Pancreas (tissue), 10 donors: ENCODE measurements at places on chromosomes 5 and 9. TPM values are rescaled to one million over a fixed set of nuclear protein-coding genes. Genes with fewer than 3 reads are reported as not detected.

DNA sequence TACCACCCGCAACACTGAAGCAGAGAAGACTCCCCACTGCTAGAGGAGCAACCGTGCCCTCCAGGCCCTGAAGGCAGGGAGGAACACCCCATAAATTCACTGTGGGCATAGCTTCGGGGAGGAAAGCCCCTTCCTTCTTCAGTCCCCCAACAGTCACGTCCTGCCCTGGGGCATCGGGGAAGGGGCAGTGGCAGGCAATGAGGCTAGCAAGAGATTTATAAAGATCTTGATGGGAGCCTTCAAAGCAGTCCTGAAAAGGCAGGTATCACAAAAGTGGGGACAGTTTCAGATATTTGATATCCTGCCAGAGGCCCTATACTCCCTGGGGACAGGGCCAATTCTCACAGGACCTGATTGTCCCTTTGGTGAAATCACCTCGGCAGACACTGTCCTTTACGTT lies 16.9 kb upstream of the TRIM14 start:
- H3K27me3 ChIP-seq: no peaks in the 10 kb centered on the region
- no peaks in the 10 kb centered on the region for H3K4me1 ChIP-seq
- H3K27ac ChIP-seq: no peak overlapping the region
- H3K36me3 ChIP-seq: no peaks in the 10 kb centered on the region
- DNase-seq: no peak

ZNF484 gene
- polyA plus RNA-seq: 0.84 TPM

BARHL1 gene
- 0.27 TPM for polyA plus RNA-seq

CXCL14 gene
- 9.5 TPM for polyA plus RNA-seq

CYSRT1 gene
- 1.3 TPM for polyA plus RNA-seq

- no peaks in the 10 kb centered on the region for H3K36me3 ChIP-seq
- DNase-seq: no peak
- H3K4me3 ChIP-seq: no peak overlapping the region
- no peak overlapping the region for H3K27ac ChIP-seq
Observed at GRCh38 chr9:134735441-134736175, 94.0 kb downstream of the COL5A1 start.

TRIM36 gene
- polyA plus RNA-seq: 0.61 TPM

PANK3 gene
- 2.2 TPM for polyA plus RNA-seq

DNA sequence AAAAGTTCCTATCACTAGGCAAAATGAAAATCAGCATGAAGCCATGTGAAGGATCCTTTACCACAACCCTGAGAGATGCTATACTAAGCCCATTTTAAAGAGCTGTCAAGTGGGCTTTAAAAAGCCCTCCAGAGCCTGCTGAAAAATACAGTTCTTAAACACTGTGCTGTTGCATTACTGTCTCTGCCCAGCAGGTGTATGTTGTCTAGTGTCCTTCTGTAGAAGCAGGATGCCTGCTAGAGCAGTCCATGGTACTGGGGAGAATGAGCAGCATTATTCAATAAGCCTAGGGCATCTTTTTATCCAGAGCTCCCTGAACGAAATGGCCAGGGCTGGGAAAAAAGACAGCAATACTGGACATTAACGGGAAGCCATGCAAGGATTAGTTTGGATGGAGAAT lies 126.2 kb upstream of the PLCXD3 start:
- no peaks in the 10 kb centered on the region for H3K36me3 ChIP-seq
- no peaks in the 10 kb centered on the region for H3K4me1 ChIP-seq
- H3K27me3 ChIP-seq: no peaks in the 10 kb centered on the region
- no peak overlapping the region for H3K27ac ChIP-seq

DNA sequence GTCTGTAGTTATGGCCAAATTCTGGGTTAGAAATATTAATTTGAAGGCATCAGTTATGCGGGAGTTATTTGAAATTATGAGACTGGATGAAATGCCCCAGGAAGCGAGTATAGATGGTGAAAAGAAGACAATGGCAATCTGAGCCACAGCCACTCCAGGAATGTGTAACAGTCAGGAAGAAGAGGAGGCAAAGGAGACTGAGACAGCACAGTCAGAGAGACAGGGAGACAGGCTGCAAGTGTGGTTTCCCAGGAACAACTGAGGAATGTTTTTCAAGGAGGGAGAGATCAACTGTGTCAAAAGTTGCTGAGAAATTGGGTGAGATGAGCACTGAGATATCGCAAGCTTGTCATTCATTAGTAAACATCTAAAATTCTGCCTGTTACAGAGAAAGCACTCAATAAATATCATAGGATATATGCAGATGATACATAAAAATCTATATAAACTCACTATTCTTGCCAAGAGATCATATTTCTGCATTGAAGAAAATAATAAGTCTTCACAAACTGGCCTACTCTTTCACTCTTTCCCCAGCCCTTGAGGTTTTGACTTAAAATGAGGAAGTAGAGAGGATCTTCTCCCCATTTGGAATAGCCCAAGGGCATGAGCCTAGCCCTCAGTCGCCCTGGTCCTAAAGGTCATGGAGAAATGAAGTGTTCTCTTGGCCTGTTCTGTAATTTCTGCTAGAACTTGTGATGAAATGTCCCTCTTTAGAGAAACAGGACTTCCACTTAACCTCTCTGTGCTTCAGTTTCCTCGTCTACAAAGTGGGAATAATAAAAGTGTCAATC lies 48.5 kb upstream of the RLN1 start:
- H3K36me3 ChIP-seq: no peaks in the 10 kb centered on the region
- no peaks in the 10 kb centered on the region for H3K27me3 ChIP-seq
- no peak for DNase-seq

GRCh38 chr5:75349663-75350062 lies 12.6 kb downstream of the HMGCR start:
- DNase-seq: no peak
- H3K36me3 ChIP-seq: peaks cover 22% of the 10 kb centered on the region
- H3K27ac ChIP-seq: no peak overlapping the region
- H3K4me3 ChIP-seq: no peak overlapping the region
- no peaks in the 10 kb centered on the region for H3K4me1 ChIP-seq
- H3K27me3 ChIP-seq: no peaks in the 10 kb centered on the region

DNA sequence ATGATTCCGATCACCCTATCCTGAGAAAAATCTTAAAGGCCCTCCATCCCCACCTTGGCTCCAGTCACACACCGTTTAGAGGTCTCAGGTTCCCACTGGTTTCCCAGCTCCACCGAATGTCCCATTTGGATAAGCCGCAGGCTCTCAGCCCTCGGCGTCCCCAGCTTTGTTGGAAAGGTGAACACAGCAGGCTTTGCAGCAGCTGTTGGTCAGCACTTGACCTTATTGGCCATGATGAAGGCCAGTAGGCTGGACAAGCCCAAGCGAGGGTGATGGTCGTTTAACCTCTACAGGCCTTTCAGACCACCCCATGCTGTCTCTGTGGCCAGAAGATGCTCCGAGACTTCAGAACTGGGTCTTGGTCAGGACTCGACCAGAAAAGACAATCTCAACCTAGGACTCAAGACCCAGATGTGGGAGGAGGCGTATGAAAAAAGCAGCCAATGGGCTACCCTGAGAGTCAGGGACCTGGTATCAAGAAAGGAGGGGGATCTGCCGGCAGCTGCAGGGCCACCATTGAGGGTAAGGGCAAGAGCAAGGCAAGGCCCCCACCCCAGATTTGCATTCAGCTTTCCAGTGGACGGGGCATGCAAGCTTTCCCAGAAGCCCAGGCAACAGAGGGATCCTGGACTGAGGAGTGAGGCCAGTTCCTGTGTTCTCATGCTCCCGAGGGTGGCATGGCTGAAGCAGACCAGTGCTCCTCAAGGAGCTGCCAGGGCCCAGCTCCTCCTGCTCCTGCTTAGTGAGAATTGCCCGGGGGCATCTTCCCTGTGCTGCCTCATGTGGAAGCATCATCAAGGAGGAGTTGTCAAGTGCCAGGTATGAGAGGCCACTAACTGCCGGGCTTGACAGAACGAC lies 13.4 kb downstream of the UBE2QL1 start:
- H3K27ac ChIP-seq: no peak overlapping the region
- no peak overlapping the region for H3K4me3 ChIP-seq
- no peaks in the 10 kb centered on the region for H3K4me1 ChIP-seq

- peak; percentile 58 for DNase-seq
- H3K4me1 ChIP-seq: no peaks in the 10 kb centered on the region
- H3K27me3 ChIP-seq: no peaks in the 10 kb centered on the region
- no peak within 1 kb of the TSS for H3K27ac ChIP-seq
- H3K36me3 ChIP-seq: no peaks in the 10 kb centered on the region
Observed at GRCh38 chr9:114387680-114388356, at the start of gene AKNA. TSS of gene AKNA (minus strand) at chr9:114387982. CDS start at chr9:114381333, 6,649 bp downstream.

BNC2 gene
- polyA plus RNA-seq: 0.42 TPM
